CD4-positive, alpha-beta T cell (primary cell): ENCODE measurements at places on chromosomes 7 and 10.

- no peak for DNase-seq
Observed at GRCh38 chr7:1314021-1314907, 81.6 kb downstream of the UNCX start.

DNA sequence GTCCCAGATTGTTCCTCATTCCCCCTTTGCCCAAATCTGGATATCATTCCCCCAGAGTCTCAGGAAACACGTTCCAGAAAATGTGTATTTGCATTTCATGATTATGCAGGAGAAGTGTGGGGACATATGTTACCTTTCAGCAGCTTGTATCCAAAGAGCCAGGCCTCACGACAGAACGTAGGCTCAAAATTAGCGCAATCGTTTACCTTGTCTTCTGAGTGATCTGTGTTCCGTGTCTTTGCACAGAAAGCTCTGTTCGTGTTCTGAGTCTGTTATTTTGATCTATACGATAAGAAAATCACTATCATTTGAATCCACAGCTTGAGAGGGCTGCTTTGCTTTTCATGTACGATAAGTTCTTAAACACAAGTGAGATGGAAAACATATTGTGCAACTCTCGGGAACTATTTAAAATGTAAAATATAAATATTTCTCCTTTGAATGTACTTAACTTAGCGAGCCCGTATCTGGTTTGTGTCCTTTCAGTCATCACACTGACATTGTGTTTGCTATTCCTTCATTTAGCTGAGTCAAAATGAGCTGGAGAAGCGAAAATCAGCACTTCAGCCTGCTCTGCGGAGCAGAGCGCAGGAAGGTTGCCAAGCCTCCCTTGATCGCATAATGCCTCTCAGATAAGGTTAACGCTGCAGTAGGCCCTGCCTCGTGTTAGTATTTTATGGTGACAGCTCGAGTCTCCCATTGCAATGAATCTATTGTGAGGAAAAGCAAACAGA lies 80.2 kb upstream of the CACNB2 start:
- no peak for DNase-seq

DNA sequence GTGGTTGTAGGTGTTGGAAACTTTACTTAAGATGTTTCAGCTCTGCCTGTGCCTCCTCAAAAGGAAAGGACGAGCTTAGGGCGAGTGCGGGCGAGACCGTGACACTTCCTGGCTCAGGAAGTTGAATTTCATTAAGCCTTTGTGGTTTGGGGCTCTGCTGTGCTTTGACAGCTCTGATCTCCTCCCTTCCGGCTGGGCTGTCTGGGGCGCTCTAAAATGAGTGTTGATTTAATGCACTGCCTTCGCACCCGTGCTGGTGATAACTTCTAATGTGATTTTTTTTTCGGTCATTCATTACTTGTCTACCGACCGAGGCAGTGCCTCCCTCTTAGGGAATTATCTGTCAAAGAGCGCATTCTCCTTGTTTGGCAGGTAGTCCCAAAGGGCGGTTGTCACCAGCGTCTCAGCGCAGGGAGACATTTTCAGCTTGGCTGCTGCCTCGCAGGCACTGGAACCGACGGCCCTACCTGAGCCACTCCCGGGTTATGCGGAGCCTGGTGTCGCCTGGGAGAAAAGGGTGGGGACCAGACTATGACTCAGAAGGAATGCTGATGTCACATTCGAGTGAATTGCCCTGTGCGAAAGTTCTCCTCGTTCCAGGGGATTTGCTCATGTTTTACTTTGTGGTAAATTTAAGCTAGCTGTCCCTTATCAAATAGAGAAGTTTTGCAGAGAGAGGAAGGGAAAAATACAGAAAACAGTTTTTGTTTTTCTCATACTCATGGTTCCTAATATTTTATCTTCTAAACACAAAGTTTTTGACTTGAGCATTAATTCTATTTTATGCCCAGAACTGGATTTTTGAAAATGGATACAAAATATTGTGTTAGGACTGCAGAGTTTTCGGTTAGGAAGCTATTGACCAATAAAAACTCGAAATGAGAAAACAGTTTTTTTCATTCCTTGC lies 920 bp downstream of the TES start:
- DNase-seq: peak; percentile 88

DNA sequence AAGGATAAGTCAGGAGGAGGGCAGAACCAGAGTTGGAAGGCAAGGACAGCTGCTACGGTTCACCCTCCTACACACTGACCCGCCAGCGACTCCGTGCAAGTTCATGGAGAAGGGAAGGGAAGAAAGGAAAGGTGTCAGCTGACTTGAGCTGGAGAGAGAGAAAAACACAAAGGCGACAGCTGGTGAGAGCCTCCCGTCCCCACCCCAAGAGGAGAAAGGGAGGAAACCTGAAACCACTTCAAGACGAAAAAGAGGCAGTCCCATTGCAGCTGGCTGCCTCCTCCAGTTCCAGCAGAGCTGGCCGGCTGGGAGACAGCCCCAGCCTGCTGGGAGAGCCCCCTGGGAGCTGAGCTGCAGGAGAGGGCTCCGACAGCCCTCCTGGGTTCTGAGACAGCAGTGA lies 75.2 kb downstream of the PARD3 start:
- DNase-seq: no peak

DNA sequence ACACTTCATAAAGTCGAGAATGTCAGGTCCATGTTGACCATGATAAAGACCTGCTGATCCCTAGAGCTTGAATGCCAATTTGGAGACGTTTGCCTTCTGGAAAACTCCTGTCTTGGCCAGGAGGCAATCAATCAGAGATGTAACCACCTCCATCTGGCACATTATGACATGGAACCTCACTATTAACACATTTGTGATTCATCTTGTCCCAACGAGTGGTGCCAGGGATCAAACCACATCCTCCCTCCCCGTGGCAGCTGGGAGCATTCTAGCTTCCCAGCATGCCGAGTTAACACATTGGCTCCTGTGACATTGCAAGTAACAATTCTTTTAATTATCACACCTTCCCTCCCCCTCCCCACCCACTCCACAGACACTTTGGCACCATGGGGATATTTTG lies 84.0 kb upstream of the PPP1R17 start:
- DNase-seq: no peak
